ENCODE measurements at places on chromosomes 1 and 21.

GRCh38 chr1:152502496-152503180, 8.0 kb upstream of the LCE5A start:
- no peak for DNase-seq

- no peak for DNase-seq
Measured at GRCh38 chr1:46553506-46553905, 2.1 kb upstream of the KNCN start.

DNA sequence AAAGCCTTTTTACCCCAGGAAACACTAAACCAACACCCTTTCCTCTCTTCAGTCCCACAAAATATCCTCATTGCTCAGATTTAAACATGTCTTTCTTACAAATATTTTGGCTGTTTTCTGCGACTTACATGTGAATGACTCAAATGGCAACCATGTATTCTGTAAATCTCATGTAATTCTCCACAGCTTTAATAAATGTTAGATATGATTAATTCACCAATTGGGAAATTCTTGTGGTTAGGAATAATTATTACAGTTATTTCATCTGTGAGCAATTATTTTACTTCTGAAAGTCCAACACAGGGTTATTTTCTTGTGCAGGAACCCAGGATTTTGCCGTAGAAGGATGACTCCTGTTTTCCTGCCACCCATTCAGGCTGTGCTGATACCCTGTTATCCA, 431.5 kb downstream of the LMO4 start:
- no peak for DNase-seq

GRCh38 chr1:190067592-190067991, 410.1 kb downstream of the BRINP3 start:
- no peak for DNase-seq

DNA sequence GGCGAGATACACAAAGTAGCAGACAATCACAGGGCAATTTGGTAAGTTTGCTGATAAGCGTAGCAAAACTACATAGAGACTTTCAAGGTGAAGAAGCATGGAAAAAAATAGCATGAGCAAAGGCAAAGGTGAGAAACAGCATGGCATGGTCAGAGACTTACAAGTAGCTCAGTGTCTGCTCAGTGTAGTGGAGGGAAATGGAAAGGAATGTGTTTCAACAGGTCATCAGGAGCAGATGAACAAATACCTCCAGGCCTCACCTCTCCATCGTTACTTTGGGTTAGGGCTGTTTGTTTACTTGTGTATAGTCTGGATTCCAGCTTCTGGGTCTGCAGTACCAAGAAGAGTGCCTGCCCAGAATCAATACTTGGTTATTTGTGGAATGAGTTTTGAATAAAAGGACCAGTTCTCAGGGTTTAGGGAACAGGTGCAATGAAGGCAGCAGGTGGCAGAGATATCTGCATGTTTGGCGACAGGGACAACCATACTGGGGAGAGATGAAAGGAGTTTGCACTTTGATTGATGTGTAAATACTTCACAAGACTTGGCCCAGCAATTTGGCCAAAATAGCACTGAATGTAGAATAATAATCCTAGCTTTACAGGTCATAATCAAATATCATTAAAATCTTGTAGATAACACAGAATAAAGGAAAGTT, 97.0 kb upstream of the FGGY start:
- DNase-seq, result no peak

DNA sequence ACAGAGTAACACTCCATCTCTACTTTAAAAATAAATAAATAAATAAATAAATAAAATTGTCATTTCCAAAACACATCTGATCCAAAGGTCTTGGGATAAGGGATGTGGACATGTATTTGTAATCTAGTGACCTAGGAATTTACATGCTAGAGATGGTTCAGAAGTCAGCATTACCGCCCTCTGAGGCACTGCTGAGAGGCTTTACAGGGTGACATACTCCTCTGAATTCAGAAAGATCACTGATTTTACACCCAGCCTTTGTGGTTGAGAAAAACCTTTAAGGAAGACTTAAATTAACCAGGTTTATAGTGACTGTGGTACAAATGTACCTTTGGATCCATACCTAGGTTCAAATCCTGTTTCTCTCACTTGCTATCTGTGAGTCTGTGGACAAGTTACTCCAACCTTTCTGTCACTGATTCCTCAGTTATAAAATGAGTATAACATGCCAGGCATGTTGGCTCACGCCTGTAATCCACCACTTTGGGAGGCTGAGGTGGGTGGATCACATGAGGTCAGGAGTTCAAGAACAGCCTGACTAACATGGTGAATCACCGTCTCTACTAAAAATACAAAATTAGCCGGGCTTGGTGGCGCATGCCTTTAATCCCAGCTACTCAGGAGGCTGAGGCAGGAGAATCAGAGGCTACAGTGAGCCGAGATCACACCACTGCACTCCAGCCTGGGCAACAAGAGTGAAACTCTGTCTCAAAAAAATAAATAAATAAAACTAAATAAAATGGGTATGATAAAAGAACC, 20.1 kb downstream of the OSBPL9 start:
- no peak for DNase-seq

- no peak for DNase-seq
Measured at GRCh38 chr1:39668894-39669293, 3.0 kb downstream of the NT5C1A start.

- DNase-seq, result no peak
Measured at GRCh38 chr1:27979151-27979858, 19.5 kb downstream of the XKR8 start.

DNA sequence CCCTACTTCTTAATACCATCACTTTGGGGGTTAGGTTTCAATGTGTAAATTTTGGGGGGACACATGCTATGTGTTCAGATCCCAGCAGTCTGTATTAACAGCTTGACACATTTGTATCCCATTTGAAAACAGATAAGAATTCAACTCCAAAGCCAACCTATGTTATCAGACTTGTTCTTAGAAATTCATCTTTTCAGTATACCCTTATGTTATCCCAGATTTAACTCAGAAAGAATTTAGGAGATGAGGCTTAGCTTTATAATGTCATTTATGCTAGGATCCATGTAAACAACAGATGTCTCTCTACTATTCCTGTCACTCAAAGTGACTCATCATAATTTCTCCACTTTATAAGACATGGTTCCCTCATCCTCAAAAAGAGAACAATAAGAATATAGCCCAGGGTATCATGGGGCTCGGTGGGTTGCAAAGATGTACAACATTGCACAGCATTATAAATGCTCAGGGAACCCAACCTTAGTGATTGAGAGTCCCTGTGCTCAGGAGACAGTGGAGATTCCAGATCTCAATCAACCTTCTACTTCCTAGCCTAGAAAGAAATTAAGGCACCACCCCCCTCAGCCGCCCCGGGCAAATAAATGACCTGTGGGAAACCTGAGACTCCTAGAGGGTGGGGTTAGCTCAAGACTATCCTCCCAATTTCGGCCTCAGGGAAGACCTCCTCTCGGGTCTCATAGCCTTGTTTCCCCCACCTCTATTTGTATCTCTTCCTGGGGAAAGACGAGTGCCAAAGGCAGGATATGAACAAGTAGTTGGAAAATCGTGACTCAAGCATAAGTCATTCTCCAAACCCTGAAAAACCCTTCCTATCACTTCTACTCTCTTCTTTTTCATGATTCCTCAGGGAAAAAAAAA, 265.1 kb upstream of the CAMK1G start:
- no peak for DNase-seq

GRCh38 chr1:204731509-204731908, 46.0 kb upstream of the LRRN2 start:
- no peak for DNase-seq

DNA sequence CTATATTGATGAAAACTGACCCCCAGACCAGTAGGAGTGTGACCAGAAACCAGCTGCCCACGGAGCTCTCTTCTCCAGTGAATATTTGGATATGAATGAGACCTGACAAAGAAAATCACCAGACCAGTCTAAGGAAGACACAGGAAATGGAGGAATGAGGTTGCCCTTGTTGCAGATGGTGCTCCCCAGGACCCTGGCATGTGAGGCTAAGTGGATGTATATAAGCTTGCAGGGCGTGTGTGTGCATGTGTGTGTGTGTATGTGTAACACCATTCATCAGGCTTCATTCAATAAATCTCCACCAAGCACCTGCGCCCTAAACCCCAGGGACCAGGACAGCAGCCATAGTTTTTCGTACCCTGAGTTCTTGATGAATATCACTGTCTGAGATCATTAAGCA, 14.4 kb downstream of the PHLDA3 start:
- no peak for DNase-seq

DNA sequence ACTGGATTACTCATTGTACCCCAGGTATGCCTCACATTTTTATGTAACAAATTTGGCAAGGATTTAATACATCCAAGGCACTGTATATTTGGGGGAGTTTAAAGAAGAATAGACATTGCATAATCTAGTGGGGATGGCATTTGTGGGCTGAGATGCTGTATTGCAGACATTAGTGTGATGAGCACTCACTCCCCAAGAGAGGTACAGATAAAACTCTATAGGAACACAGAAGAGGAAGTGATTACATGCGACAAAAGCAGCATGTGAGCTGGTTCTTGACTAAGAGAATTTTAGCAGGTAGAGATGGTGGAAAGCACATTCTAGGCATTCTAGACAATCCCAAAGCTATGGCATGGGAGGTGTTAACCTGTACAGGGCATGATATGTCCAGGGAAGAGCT, 24.2 kb upstream of the CDC14A start:
- no peak for DNase-seq

DNA sequence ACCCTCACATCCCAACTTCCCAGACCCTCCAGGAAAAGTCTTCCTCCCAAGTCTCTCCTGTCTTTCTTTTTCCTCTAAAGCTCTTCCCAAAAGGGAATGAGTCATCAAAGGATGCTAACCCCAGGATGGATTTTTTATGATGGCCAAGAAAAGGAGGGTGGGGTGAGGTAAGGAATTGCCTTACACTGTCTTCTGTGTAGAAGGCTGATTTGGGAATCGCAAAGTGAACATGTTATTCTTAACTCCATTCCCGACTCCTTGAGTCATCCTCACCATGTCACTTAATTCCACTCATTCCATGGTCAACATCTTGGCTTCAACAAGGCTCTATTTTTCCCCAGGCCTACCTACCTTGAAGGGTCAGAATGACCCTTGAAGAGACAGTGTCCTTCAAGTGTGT, 44.0 kb downstream of the TBX15 start:
- no peak for DNase-seq

DNA sequence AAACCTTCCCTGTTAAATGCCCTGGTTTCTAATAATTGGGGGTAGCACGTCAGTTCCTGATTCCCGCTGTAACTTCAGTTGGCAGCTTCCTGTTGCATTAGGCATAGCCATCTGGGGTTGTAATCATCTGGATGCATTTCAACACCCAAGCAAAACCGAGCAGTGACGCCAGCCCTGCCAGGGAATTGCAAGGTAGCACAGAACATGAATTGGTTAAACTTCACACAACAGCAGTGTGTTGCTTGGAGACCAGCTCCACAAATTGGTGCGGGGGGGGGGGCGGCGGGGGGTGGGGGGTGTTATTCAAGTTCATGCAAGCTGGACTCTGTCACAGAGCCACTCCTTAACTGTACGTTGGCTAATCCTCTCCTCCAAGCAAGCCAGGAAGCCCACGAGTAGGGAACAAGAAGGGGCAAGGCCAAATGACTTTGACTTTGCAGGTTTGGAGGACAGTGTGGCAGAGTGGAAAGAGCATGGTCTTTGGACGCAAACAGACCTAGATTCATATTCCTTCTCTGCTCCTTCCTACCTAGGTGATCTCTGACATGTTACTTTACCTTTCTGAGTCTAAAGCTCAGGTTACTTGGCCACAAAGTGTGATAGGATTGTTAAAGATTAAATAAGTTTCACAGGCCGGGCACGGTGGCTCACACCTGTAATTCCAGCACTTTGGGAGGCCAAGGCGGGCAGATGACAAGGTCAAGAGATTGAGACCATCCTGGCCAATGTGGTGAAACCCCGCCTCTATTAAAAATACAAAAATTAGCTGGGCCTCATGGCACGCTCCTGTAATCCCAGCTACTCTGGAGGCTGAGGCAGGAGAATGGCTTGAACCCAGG, 4.7 kb downstream of the LAX1 start:
- no peak for DNase-seq

GRCh38 chr21:18622383-18622782, 218.8 kb upstream of the TMPRSS15 start:
- DNase-seq, result no peak

DNA sequence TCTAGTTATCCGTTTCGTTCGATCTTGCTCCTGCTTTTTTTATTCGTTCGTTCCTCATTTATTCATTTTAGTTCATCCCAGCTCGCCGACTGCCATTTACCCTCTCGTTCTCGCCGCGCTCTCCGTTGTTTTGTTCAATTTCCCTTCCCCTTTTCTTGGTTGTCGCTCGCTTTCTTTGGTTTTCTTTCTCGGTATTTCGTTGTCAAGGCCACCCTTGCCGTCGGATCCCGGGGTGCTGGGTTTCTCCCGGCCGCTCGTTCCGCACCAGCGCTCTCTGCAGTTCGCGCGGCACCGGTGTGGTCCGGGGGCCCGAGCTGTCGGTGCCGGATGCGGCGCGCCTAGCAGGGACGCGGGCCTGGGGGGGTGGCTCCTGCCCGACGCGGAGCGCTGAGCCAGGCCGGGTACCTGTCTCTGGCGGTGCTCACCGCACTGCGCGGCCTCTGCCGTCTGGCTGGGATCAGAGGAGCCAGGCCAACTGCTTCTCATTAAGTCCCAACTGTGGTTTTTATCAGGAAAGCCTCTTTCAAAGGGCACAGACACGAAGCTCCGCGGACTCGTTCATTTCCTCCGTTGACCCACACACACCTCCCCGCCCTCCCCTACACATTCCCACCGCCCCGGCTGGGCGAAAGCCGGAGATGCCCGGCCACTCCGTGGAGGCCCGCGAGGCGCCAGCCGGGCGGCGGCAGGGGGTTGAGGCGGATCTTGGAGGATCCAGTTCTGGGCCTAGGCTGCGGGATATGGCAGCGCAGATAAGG, 1.6 kb downstream of the ALX3 start:
- DNase-seq, result no peak

DNA sequence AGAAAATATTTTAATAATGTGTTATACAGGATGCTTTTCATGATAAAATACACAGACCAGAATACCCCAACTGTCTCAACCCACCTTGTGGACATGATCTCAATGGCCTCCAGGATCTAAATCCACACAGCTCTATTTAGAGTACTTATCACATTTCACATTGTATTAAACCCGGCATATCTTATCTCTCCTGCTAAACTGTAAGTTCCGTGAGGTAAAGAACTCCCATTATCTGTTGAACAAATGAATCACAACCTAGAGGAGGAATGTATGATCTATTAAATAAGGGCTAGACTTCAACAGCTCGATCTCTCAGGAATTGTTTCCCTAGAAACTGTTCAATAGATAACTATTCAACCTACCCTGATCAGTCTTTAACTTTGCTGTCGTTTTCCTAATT, 6.9 kb downstream of the ETV3 start:
- DNase-seq, result no peak

DNA sequence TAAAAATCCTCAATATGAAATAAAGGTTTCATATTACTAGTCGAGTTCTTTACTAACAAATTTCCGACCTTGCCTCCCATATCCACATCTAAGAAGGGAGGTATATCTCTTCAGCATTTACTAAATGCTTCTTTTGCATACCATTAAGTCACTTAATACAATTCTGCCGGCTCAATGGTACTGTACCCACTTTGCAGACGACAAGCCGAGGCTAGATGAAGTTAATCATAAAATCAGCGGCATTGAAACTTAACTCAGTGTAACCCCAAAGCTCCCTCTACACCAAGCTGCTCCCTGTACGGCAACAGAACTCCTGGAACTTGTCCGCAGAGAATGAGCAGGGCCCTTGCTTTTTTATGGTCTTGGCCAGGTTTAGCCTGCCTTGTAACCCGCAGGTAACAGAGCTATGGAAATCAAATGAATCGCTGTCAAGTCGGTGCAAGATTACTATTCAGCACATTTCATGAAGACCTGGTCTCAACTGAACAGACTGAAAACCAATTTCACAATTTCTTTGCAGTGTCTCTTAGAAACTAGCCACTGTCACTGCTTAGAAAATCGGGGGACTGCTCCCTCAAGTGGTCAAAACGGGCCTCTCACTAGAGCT, 738 bp downstream of the INTS7 start:
- peak; percentile 1 for DNase-seq

Data from stimulated activated CD4-positive, alpha-beta T cell treated with anti-CD3 and anti-CD28 coated beads, Interleukin-1b, Interleukin-23, amount 100 ng/mL, for 4 hours (primary cell).